ENCODE measurements at places on chromosomes 11 and 22. TPM values are rescaled to one million over a fixed set of nuclear protein-coding genes. Genes with fewer than 3 reads are reported as not detected.

The ROBO4 gene
- not detected for polyA plus RNA-seq

The MN1 gene
- polyA plus RNA-seq: 7.6 TPM

The CARD10 gene
- polyA plus RNA-seq: not detected

The RFPL1 gene
- polyA plus RNA-seq: not detected

The TUBA8 gene
- polyA plus RNA-seq: 1.8 TPM

The PLAAT2 gene
- not detected for polyA plus RNA-seq

The OR51E2 gene
- not detected for polyA plus RNA-seq

The DNAJB7 gene
- polyA plus RNA-seq: not detected

The MUC5AC gene
- polyA plus RNA-seq: not detected

The KRTAP5-1 gene
- polyA plus RNA-seq: not detected

The GPHA2 gene
- not detected for polyA plus RNA-seq

The CRYAB gene
- polyA plus RNA-seq: not detected

The CRYBB3 gene
- polyA plus RNA-seq: not detected

The CARNS1 gene
- not detected for polyA plus RNA-seq

The MMP7 gene
- not detected for polyA plus RNA-seq
